T follicular helper cell (primary cell): ENCODE measurements at places on chromosomes 5 and 9.

- DNase-seq = no peak
Measured at GRCh38 chr9:77816641-77817341, 168.7 kb upstream of the GNA14 start.

- no peak for DNase-seq
Measured at GRCh38 chr9:76302947-76303550, 91.2 kb downstream of the RFK start.

GRCh38 chr5:124627815-124628595, 118.4 kb downstream of the ZNF608 start:
- no peak for DNase-seq

- no peak for DNase-seq
Measured at GRCh38 chr5:135491552-135492318, 39.6 kb upstream of the TIFAB start.

GRCh38 chr9:93458712-93459111, 5.3 kb upstream of the FAM120AOS start:
- DNase-seq = no peak

GRCh38 chr9:133954862-133955529, 37.1 kb downstream of the VAV2 start:
- DNase-seq = no peak

- DNase-seq = no peak
Measured at GRCh38 chr5:168409591-168410458, 76.4 kb upstream of the RARS1 start.

DNA sequence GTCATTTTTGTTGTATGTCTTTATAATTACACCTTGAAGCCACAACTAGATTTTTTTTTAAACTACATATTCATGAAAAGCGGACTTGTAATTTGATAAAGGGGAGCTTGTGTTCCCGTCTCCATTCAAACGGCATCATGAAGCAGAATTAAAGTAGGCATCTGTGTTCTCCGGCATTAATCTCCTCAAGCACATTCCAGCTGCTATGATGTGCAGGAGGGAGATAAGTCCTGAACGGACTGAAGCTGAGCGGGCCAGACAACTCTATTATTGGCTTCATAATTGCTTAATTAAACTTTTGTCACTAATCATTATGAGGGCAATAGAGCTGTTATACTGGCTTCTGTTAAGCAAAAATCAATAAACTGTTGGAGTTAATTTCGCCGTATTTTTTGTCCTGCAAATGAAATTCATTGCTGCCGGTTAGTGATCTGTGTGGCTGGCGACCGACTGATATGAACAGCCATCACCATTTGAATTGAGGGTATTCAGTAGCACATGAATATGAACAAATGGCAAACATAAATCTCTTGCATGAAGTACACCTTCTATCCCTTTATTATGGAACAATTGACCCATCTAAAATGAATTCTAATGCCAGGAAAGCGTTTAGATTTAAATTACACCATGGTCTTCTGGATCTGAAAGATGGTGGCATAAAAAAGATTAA, 408.8 kb upstream of the IRX1 start:
- DNase-seq = no peak

DNA sequence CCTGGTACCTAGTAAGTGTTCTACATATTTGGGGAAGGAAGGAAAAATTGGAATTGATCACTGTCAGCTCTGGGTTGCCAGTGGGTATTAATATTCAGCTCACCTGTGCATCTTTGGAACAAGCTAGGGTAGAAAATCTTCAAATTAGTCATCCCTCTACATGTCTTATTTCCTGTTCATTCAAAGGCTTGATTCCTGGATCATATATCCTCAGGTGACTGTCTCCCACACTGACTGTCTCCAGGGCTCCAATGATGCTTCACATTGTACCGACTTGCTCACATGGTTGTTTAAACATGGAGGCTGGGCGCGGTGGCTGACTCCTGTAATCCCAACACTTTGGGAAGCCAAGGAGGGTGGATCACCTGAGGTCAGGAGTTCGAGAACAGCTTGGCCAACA, 11.6 kb upstream of the SUSD1 start:
- DNase-seq = no peak

GRCh38 chr5:124260921-124261515, 485.4 kb downstream of the ZNF608 start:
- DNase-seq = no peak

GRCh38 chr5:112551419-112552032, 132.4 kb upstream of the EPB41L4A start:
- peak; percentile 1 for DNase-seq

DNA sequence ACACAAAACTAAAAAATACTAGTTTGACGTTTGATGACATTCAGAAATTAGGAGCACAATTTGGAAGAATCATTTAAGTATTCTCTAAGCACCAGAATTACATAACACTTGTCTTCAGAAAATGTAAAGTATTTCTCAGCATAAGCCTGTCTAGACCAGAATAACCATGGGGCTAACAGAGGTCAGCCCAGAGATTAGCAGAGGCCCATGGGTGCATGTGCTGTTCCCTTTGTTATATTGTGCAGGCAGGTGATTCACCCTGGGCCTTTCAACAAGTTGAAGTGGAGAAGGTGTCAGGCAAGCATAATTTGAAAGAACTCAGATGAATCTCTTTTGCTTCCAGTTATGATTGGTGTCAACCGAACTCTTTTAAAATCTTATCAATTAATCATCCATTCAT, 227.9 kb downstream of the LURAP1L start:
- no peak for DNase-seq

- no peak for DNase-seq
Measured at GRCh38 chr5:86807046-86808031, 189.6 kb downstream of the COX7C start.

DNA sequence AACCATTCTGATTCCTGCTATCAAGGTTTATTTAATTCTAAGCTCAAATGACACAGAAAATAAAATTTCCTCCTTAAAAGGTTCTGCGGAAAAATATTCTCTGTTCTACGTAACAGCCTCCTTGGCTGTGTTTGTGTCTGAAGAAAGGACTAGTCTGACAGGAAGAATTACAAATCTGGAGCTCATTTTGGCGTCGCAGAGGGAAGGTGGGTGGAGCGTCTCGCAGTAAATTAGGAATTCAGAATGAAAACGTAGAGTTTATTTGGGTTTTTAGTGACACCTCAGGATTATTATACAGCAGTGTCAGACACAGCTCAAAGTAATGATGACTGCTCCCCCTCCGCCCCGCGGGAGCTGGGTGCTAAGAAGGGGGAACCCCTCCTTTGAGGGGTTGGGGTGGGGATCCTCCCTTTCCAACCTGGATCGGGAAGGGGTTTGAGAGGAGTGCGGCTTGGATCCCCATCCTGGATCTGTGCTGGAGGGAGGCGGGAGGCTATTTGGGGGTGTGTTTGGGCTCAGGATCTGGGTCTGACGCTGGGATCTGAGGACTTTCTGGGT, 933 bp upstream of the TGFBR1 start:
- DNase-seq = no peak
